ENCODE measurements at places on chromosomes 5 and 9.

- no peak for DNase-seq
Measured at GRCh38 chr5:28737682-28738081, 1699.3 kb upstream of the CDH9 start.

GRCh38 chr5:88659529-88660263, 223.3 kb downstream of the MEF2C start:
- no peak for DNase-seq

- no peak for DNase-seq
Measured at GRCh38 chr9:124886461-124886860, 24.5 kb downstream of the ARPC5L start.

- no peak for DNase-seq
Measured at GRCh38 chr9:96164268-96164683, 137.7 kb downstream of the HSD17B3 start.

- no peak for DNase-seq
Measured at GRCh38 chr5:67095346-67096171, 101.0 kb downstream of the CD180 start.

GRCh38 chr9:126131066-126132010, 195.3 kb upstream of the MVB12B start:
- DNase-seq: no peak

DNA sequence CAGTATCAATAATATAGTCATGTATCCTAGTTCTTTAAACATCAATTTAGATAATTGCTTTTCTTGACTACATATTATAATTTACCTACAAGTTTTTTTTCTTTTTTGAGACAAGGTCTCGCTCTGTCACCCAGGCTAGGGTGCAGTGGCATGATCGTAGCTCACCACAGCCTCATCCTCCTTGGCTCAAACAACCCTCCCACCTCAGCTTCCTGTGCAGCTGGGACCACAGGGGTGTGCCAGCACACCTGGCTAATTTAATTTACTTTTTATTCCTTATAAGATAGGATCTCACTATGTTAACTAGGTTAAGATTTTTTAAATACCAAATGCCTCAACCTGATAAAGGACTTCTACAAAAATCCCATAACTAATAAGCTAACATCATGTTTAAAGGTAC, 21.1 kb downstream of the UIMC1 start:
- DNase-seq: no peak
